IMR-90 (cell line): ENCODE measurements at places on chromosomes 6 and 20. TPM values are rescaled to one million over a fixed set of nuclear protein-coding genes. Genes with fewer than 3 reads are reported as not detected.

DNA sequence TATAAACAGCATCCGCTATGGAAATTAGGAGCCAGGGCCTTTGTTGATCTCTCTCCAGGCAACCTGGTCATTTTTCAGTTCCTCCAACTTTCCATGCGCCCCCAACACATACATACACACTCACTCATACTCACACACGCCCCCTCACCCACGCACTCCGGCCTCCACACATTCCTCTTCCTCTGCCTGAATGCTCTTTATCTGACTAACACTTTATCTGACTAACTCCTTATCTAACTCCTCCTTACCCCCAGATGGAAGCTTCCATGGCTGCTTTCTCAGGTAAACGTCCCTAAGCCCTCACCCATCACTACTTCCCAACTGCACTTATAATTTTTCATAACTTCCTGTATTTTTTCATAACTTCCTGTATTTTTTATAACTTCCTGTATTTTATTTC, 17.4 kb downstream of the CASS4 start:
- no peak overlapping the region for H3K4me3 ChIP-seq
- peaks cover 9% of the 10 kb centered on the region for H3K36me3 ChIP-seq
- peaks cover 42% of the 10 kb centered on the region for H3K4me1 ChIP-seq
- H3K27ac ChIP-seq: peak overlapping the region; percentile 96
- no peaks in the 10 kb centered on the region for H3K27me3 ChIP-seq

Gene ANKRD66
- not detected in 2 replicates for total RNA-seq

- H3K27ac ChIP-seq: no peak overlapping the region
- no peaks in the 10 kb centered on the region for H3K27me3 ChIP-seq
- H3K4me1 ChIP-seq: peaks cover 3% of the 10 kb centered on the region; the same call in 1 of the 2 replicates
- no peak overlapping the region for H3K4me3 ChIP-seq
- DNase-seq: peak; percentile 80
- no peaks in the 10 kb centered on the region for H3K36me3 ChIP-seq
Observed at GRCh38 chr6:6875818-6876470, 231.8 kb upstream of the RREB1 start.

DNA sequence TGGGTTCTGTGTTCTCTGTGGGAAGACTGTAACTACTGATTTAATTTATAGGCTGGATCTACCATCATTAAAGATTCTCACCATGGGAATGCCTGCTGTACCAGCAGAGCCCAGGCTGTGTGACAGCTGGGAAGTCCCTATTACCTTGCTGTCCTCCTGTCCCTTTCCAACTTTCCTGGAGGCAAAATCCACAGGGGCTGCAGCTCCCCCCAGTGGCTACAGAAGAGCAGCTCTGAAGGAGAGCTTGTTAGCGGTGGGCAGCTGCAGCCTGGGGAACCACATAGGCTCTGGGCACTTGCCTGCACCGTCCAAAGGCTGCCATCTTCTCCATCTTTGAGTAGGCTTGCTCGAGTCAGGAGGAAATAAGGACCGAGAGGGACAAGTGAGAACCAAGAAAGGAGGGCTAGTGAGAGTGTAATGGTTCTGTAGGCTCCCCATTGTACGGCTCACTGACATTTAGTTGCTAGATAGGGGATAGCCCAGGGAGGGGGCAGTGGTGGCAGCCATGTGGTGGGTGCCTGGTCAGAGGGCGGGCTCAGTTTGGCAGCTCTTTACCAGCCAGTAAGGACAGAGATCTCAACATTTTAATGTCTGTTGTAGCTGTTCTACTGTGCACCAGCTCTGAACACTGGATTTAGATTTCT, 155.1 kb upstream of the MLIP start:
- no peaks in the 10 kb centered on the region for H3K36me3 ChIP-seq
- peaks cover 3% of the 10 kb centered on the region for H3K4me1 ChIP-seq
- H3K4me3 ChIP-seq: no peak overlapping the region
- no peak overlapping the region for H3K27ac ChIP-seq
- H3K27me3 ChIP-seq: no peaks in the 10 kb centered on the region

DNA sequence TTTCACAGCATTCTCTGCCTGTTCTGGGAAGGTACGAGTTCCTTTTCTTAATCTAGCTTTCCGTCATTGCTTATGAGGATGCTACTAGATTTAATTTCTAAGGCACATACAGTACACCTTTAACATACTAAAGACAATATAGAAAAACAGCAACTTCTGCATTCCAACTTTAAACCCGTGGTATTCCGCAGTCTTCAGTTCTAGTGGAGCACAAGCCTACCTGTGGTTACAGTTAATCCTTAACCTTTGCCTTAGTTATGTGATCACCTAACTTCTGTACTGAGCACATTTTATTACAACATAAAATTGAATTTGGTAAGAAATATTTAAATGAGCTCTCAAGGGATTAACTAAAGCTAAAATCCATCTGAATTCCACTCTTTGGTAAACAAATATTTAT, 289.5 kb downstream of the BTBD9 start:
- H3K4me3 ChIP-seq: no peak overlapping the region
- H3K27me3 ChIP-seq: no peaks in the 10 kb centered on the region
- peaks cover 12% of the 10 kb centered on the region for H3K4me1 ChIP-seq

DNA sequence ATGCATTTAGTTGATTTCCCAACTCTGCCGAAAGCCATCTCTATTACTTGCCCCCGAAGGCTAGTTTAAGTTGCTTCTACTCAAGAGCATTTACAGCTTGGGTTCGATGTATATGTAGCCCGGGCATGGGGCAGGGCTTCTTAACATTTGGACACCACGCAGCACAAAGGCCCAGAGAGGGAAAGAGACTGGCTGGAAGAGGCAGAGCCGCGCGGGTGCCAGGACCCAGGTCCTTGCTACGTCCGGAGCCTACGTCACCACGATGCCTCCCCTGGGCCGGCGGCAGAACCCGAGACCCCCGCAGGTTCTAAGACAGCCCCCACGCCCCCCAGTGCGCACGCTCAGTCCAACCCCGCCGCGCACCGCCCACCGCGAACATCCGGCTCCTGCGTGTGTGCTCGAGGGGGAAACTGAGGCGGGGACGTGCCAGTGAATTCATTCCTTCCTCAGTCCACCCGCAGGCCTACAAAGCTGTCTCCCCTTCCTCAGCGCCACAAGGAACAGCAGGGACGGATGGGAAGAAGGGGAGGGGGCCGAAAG, 367 bp upstream of the PCIF1 start:
- H3K4me3 ChIP-seq: peak overlapping the region; percentile 85
- H3K36me3 ChIP-seq: peaks cover 13% of the 10 kb centered on the region
- H3K4me1 ChIP-seq: peaks cover 5% of the 10 kb centered on the region
- peak overlapping the region; percentile 99 for H3K27ac ChIP-seq
- DNase-seq: peak; percentile 31

DNA sequence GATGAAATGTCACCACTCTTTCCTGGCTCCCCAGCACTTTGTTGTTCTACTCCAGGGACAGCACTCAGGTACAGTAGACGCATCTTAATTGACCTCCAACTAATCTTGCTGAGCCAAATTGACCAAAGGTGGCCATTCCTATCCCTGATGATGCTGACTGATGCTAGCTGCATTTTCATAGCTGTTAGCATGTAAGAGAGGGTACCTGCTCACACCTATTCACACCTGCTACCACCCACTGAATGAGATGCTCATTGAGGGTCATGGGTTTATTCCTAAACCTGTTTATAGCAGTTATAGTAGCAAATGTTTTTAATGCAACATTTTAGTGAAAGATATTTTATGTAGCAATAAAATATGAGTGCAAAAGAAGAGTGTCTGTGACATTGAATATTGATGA, 145.1 kb downstream of the CARMIL1 start:
- no peaks in the 10 kb centered on the region for H3K4me1 ChIP-seq
- H3K27me3 ChIP-seq: no peaks in the 10 kb centered on the region
- no peak overlapping the region for H3K4me3 ChIP-seq

DNA sequence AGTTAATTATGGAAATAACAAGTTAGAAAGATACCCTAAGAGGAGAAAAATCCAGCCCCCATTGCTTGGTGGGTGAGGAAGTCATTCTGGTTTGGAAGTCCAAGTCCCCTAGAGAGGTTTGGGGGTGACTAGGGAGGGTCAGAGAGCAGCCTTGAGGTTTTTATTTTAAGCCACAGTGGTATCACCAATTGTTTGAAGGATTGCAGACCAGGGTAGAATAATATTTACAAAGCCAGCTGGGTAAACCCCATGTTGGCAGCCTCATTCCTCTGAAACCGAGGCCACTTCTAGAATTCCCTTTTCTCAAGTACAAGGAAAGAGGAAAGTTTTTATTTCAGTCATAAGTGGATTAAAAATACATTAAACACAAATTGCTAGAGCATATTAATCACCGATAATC, 99.7 kb downstream of the TMEM170B start:
- H3K27me3 ChIP-seq: no peaks in the 10 kb centered on the region
- H3K36me3 ChIP-seq: no peaks in the 10 kb centered on the region
- H3K4me3 ChIP-seq: no peak overlapping the region
- peaks cover 10% of the 10 kb centered on the region for H3K4me1 ChIP-seq
- H3K27ac ChIP-seq: no peak overlapping the region
- no peak for DNase-seq

DNA sequence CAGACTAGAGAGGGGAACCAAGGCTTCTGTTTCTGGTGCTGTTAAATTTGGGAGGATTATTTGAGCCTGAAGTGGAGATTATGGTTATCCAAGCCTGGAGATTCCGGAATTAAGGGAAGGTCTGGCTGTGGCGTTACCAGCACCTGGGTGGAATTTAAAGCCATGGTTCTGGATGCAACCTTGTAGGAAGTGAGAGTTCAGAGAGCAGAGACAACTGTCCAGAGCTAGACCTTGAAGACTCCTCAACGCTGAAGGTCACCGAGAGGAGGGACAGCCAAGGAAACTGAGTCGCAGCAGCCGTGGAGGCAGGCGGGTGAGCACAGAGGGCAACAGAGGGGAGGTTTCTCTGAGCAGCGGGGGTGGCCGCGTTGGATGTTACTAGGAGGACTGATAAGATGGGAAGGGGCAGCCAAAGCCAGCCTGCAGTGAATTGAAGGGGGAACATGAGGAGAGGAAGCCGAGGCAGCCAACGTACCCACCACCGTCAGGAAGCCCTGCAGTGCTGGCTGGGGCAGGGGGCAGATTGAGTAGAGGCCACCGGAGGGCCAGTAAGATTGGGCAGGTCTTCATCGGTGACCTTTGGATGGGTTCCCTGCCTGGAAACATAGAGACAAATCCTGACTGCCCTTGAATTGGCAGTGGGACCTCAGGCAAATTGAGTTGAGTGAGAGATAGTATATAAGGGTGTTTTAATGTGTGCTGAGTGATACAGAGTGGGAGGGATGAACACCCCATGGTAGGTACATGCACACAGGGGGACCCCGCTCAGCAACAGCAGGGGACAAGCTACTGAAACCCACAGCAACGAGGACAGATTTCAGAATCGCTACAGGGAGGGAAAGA, 90.3 kb downstream of the SNX5 start:
- H3K27me3 ChIP-seq: no peaks in the 10 kb centered on the region
- no peak overlapping the region for H3K4me3 ChIP-seq
- no peak overlapping the region for H3K27ac ChIP-seq
- no peak for DNase-seq
